ENCODE measurements at places on chromosomes 2 and 18. TPM values are rescaled to one million over a fixed set of nuclear protein-coding genes. Genes with fewer than 3 reads are reported as not detected.

DNA sequence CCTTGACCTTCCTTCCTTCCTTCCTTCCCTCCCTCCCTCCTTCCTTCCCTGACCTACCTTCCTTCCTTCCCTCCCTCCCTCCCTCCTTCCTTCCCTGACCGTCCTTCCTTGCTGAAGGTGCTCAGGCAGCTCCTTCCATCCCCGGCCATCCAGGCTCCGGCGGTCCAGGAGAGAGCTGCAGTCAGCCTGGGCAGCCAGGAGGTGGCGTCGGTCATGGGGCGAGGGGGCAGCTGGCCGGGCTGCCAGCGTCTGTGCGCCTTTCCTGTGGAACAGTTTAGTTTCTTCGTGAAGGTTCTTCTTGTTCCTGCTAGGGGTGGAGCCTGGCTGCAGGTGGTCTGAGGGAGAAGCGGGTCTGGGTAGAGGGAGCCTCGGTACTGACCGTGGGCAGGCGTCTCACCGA lies 15.7 kb downstream of the GPR35 start:
- no peak for DNase-seq

DNA sequence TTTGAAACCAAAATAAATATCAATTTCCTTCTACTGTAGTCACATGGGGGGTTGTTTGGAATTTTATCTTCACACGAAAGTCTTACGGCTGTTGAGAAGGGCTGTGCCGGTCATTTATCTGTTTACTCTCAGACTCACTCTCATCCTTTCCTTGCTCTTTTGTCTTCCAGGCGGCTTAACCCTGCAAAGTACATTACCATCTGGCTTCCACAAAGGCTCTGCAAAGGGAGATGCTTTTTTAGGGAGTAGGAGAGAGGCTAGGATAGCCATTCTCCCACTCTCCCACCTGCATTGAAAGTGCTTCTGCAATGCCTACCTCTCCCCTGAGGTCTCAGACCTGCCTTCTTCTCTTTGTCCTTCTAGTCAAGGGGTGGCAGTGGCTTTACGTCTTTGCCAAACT lies 247.6 kb downstream of the MEIS1 start:
- DNase-seq, result no peak

ACADL gene
- 26.3 TPM for polyA plus RNA-seq

FAP gene
- 5.5 TPM for polyA plus RNA-seq

SEPTIN10 gene
- 97.8 TPM for polyA plus RNA-seq

EGR4 gene
- not detected for polyA plus RNA-seq

DNA sequence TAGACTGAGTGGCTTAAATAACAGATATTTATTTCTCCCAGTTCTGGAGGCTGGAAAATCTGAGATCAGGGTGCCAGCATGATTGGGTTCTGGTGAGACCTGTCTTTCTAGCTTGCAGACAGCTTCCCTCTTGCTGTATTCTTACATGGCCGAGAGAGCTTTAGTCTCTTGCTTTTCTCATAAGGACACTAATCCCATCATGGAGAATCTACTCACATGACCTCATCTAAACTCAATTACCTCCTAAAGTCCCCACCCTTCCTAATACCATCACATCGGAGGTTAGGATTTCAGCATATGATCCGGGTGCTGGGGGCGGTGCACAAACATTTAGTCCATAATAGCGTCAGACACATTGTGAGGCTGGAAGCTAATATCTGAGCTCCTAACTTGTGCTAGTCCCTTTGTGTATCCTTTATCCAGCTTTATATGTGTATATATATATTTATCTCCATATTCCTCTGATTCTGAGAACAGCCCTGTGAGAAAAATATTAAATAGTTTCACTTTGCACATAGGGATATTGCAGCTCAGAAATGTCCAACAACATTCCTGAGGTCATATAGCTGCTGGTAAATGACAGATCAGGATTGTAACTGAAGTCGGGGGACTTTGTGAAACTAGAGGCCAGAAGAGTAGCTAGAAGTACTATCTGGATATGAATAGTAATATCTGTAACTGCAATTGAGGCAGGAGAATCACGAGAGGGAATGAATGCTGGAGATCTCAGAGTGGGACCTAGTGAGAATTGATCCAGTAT lies 28.9 kb downstream of the MARCHF4 start:
- no peak for DNase-seq
